ENCODE measurements at places on chromosomes 7 and 10.

DNA sequence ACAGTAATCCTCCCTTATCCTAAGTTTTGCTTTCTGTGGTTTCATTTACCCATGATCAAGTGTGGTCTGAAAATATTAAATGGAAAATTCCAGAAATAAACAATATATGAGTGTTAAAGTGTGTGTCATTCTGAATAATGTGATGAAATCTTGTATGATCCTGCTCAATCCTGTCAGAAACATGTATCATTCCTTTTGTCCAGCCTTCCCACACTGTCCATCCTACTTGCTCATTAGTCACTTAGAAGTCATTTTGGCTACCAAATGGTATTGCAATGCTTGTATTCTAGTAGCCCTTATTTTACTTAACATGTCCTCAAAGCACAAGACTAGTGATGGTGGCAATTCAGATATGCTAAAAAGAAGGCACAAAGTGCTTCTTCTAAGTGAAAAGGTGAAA is 1211.2 kb upstream of the SORCS1 start:
- no peak for DNase-seq

- no peak for DNase-seq
These were observed 137.9 kb downstream of the TCERG1L start for GRCh38 chr10:131173484-131174210.

DNA sequence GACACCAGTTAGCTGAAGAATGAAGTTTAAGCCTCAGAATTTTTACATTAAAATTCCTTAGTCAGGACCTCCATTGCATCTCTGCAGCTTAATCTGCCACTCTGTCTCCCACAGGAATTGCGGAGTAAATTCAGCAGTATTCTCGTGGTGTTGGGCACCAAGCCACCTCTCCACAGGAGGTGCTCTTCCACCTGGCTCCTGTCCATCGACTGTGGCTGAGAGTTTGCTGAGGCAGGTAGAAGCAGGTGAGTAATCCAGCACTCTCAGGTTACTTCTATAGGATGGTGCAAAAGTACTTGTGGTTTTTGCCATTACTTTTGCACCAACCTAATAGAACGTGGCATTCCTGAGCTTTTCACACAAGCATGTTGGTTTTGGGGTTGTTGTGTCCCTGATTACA is 134.1 kb downstream of the GFRA1 start:
- no peak for DNase-seq

DNA sequence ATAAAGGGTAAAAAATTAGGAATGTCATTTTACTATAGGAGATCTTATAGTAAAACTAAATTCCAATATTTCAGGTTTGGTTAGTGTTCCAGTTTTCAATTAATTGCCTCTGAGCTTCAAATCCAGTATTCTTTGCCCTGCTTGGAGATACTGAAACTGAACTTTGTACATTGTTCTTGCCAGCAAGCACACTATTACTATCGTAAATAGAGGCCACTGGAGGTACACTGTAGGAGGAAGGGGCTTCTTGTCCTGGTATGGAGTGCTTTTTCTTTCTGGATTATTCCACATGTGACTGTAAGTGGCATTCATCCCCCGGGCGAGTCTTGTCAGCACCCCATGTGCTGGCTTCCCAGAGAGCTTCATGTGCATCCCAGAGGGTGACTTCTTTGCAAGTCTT is 234.7 kb upstream of the PTPRZ1 start:
- no peak for DNase-seq

DNA sequence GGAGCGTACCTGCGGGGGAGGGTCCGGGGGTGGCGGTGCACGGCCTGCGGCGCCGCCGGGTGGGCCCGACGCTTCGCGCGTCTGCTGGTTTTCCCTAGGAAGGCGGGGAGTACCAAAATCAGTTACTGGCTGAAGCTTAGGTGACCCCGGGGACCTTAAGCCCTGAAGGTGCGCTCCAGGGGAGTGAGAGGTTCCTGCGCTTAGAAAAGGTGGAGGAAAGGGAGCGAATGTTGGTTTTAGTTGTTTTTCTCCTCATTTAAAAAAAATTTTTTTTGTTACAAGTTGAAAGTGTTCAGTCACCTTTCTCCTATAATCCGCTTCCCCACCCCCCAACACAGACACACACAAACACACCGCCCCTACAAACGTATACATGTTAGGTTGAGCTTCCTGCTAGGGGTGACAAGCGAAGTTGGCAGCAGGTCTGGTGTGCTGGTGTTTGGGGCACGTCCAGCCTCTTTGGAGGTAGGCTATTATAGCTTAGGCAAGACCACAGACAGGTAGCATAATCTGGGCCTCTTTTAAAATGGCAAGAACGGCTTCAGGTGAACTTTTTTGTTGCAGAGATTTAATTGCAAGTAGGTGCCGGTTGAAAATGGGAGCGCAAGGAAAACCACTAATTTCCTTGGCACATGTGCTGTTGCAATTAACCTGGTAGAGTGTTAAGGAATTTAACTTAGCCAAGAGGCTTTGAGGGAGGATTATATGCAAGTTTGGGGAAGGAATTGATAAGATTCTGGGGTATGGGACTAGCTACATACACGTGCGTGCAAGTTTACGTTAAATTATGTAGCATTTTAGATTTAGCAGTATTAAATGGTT is 945 bp downstream of the ADD3 start:
- no peak for DNase-seq

- DNase-seq = no peak
These were observed 23.3 kb upstream of the RHOBTB1 start for GRCh38 chr10:60967260-60967659.

DNA sequence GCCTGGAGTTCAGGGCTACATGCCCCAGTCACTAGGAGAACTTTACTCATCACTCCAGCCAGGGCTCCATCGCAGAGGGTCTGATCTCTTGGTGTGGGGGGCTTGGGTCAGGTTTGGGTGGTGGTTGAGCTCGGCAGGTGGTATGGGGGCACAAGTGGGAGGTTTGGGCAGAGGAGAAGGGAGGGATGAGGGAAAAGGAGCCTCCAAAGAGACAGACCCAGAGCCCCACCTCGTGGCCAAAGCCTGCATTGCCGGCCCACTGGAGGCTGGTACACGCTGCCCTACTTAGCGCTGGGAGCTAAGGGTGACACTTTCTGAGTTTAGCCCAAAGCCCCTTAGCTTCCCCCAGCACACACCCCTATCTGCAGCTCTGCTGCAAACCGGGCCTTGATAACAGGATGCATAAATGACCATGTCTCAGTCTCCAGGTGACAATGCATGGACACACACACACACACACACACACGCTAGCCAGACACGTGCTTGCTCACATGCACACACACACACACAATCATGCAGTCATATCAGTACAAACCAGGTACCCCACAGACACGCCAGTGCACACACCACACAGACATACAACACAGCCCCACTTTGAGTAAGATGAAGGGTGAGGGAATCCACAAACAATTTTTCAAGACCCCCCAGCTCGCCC is 14.7 kb downstream of the LZTS2 start:
- no peak for DNase-seq

GRCh38 chr7:68218461-68218860 is 1221.8 kb downstream of the TYW1 start:
- DNase-seq = no peak

GRCh38 chr10:97498841-97499560 is at the start of gene UBTD1:
TSS of gene UBTD1 (plus strand) at chr10:97498924. CDS start at chr10:97499204, 280 bp downstream.
- no peak for DNase-seq

- DNase-seq = no peak
These were observed 141.0 kb downstream of the PLXNA4 start for GRCh38 chr7:132435016-132435990.

- DNase-seq = no peak
These were observed 786 bp downstream of the CUEDC2 start for GRCh38 chr10:102431452-102432124.

- no peak for DNase-seq
These were observed 69.2 kb downstream of the C10orf105 start for GRCh38 chr10:71650397-71650796.

GRCh38 chr10:70695241-70696030 is 23.1 kb downstream of the ADAMTS14 start:
- no peak for DNase-seq

DNA sequence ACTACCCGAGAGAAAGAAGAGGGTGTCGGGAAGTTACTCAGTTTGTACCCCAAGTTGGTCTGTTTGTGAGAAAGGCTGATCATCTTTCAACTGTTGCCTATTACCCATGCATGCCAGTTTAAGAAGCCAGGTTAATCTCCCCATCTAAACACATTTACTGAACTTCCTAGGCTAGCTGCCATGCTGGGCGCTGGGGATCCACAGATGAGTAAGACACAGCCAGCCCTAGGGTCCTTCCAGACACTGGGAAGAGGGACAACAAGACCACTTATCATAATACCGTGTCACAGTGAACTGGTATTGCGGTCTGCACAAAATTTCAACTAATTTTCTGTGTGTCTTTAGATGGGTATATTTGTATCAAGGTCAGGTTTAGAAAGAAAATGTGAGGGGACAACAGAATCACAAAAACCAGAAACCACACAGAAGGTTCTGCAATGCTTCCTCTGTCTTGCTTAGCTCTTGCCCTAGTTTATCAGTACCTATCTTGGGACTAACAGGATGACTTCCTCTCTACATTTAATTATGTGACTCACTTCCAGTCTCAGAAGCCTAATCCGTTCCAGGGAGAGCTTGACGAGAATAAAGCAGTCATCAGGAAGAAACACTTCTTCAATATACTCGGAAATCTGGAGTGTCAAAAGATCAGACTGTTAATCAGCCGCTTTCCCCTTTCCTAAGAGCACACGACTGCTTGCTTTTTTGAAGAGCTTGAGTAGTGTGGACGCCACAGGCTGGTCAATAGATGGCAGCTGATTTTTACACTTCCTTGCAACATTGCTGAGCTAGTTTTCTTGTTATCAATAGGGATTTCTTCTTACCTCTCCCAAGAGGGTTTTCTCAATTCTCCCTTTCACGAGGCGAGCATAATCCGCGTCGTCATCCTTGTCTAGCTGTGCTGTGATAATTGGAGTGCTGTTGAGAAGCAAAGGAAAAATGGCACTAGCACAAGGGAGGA is 45.7 kb downstream of the POLR3A start:
- no peak for DNase-seq

DNA sequence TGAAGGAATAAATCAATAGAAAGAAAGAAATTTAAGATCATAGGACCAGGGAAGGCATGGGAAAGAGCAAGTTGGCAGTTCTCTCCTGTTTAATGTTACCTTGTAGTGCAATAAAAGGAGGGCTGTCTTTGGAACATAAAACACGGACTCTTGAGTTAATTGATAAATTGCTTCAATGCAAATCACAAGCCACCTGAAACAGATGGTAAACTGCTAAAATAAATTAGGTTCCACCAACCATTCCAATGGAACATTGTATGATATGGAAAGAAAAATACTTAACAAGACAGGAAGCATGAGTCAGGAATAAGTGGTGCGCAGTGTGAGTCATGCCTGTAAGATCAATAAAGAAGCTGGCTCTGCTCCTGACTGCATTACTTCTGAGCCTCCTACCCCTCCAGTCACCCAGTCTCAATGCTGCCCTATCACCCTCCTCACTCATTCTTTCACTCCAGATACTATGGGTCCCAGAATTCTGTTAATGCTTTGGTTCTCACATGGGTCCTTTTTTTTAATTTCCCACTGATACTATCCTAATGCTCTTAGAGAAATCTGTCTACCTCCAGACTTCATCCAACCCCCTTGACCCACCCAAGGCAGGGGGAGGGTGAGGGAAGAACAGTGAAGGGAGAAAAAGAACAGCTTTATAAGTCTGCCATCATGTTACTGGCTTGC is 78.9 kb downstream of the LRRC17 start:
- no peak for DNase-seq

DNA sequence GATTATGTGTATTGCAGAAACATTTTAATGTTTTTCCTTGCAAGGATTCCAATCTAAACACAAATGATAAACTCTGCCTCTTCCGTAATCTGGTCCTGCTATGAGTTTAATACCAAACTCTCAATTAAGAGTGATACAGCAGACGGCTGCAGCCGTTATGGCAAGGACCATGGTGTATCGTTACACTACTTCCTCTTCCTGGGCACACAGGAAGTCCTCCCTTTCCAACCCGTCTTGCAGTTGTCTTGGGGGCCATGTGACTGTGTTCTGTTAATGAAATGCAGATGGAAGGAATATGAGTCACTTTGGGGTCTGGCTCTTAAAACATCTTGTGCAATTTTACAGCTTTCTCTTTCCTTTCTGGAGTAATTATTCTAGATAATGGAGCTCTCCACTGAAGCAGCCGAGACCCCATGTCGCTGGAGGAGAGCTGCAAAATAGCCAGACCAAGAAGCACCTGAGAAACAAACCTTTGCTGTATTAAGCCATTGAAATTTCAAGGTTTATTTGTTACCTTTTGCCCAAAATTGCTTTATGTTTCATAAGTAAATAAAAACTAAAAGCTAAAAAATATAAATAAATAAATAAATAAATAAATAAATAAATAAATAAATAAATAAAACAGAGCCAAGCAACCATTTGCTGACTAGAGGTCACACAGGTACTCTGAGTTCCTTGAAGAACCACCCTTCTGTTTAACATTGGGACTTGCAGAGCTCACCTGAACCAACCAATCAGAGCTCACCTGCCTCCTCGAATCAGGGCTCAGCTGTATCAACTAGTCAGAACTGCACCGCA is 74.7 kb downstream of the FRMPD2 start:
- DNase-seq = no peak

- no peak for DNase-seq
These were observed 33.8 kb downstream of the PFKFB3 start for GRCh38 chr10:6236349-6237198.

DNA sequence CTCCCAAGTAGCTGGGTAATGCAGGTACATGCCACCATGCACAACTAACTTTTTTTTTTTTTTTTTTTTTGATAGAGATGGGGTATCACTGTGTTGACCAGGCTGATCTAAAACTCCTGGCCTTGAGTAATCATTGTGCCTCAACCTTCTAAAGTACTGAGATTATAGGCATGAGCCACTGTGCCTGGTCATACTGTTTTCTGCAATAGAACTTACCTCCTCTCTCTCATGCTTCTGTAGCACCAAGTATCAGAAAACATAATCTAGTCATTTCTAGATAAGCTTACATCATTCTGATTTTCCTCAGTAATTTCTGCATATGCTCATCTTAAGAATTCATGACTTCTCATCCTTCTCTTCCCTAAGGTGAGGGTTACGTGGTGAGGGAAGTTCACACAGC is 210.0 kb downstream of the IMMP2L start:
- no peak for DNase-seq

- peak; percentile 19 for DNase-seq
These were observed 381.0 kb upstream of the NRP1 start for GRCh38 chr10:33715303-33715975.

GRCh38 chr10:86073199-86073977 is 293.2 kb downstream of the GRID1 start:
- DNase-seq = no peak

- DNase-seq = no peak
These were observed 1.4 kb upstream of the ZNF212 start for GRCh38 chr7:149238051-149238450.
